ENCODE measurements at places on chromosomes 12 and 14.

DNA sequence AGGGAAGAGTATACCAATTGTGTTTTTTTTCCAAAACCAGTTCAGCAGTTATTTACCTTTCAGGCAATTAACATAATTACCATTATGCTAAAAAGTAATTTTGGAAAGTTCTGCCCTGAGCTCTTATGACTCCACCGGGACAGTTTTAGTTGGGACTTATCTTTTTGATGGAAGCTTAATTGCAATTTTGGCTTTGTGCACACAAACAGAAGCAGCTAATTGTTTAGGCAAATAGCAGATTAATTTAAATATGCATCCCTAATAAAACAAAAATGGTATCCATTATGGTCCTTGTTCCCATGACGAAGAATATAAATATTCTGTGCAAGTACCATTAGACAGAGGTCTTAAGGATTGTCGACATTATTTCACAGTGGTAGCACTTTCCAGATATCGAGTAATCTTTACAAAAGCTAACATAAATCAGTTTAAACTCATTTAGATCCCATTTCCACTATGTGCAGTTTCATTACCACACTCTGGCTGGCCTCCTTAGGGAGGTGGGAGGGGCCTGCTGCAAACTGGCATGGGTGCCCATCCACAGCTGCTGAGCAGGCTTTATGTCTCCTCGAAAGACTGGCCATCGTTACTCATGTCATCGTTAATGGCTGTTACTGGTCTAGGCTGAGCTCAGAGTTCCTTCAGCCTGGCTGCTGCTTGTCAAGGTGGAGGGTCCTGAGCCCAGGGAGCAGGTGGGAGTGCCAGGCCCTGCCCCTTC lies 68.2 kb downstream of the FBXW8 start:
- DNase-seq: no peak

DNA sequence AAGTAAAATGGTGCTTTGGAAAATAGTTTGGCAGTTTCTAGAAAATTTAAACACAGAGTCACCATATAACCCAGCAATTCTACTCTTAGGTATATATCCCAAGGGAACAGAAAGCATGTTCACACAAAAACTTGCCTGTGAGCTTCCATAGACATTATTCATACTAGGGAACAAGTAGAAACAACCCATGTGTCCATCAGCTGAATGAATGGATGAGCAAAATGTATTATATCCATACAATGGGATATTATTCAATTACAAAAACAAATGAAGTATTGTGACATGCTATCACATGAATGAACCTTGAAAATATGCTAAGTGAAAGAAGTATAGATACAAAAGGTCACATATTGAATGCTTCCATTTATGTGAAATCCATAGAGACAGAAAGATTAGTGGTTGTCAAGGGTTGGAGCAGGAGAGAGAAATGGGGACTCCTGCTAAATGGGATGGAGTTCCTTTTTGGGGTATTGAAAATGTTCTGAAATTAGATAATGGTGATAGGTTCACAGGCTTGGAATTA lies 7.9 kb downstream of the SLC10A1 start:
- DNase-seq: no peak

DNA sequence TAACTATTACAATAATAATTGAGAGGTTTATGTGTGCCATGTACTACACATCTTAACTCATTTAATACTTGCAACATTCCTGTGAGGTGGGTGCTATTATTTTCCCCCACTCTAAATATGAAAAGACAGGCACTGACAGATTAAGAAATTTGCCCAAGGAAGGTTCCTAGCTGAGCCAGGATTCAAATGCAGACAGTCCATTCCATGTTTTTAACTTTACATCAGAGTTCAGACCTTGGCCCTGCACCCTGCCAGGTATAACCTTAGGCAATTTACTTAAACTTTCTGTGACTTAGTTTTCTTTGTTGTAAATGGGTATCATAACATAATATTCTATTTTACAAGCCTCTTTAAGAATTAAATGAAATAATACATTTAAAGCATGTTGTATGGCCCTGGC lies 26.6 kb downstream of the RDH12 start:
- no peak for DNase-seq

- DNase-seq: no peak
Observed at GRCh38 chr12:39622306-39622705, 2.7 kb upstream of the ABCD2 start.

- DNase-seq: no peak
Observed at GRCh38 chr12:21881965-21882364, 59.3 kb downstream of the ABCC9 start.

DNA sequence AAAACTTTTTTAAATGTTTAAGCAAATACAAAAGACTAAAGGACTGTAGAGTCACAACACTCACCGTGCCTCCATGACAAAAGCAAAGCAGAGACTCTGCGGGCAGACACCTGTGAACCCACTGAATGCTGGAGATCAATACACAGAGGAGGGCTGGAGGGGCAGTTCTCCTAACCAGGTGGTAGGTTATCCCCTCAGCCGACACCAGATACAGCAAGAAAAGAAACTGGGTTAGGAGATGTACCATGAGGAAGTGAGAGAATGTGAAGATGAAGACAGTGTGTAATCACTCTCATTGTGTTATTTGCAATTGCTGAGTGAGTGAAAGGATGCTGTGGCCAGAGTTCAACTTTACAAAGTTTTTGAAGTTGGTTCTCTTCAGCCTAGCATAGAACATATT lies 480.3 kb downstream of the BCL11B start:
- no peak for DNase-seq

- no peak for DNase-seq
Observed at GRCh38 chr12:12023456-12023855, 47.3 kb upstream of the BCL2L14 start.

GRCh38 chr14:63435204-63435603 lies 108.0 kb downstream of the PPP2R5E start:
- no peak for DNase-seq

GRCh38 chr14:24122416-24122815 lies 7.7 kb upstream of the NRL start:
- no peak for DNase-seq

DNA sequence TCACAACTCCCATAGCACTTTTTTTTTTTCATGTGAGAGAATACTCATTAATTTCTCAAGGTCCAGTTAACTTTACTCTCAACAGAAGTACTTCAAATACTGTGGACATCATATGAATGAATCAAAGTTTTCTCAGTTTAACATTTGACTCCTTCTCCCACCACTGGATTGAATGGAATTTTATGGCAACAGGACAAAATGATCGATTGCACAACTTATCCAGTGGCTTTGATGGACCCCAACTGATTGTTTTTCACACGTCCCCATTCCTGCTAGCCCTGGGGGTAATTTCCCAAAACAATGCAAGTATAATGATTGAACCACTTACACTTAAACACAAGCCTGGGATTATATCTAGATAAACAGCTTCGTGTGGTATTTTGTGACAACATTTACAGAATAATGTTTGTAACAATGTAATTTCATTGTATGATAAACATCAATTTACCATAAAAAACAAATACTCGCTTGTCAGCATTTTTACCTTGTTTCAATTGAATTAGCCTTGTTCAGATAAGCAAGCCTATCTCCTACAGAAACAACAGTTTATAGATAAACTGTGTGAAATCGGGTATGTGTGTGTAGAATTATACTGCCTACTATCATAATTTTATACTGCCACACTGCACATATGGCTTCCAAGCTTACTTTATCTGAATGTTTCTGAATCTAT lies 60.9 kb downstream of the SOX5 start:
- DNase-seq: no peak

- DNase-seq: no peak
Observed at GRCh38 chr14:101845496-101845895, 84.0 kb downstream of the PPP2R5C start.

GRCh38 chr14:105862581-105863239 lies 336.3 kb downstream of the TMEM121 start:
- DNase-seq: no peak

GRCh38 chr14:60090864-60091519 lies 731 bp upstream of the PCNX4 start:
- DNase-seq: no peak

- no peak for DNase-seq
Observed at GRCh38 chr14:53670701-53671100, 285.9 kb downstream of the BMP4 start.

DNA sequence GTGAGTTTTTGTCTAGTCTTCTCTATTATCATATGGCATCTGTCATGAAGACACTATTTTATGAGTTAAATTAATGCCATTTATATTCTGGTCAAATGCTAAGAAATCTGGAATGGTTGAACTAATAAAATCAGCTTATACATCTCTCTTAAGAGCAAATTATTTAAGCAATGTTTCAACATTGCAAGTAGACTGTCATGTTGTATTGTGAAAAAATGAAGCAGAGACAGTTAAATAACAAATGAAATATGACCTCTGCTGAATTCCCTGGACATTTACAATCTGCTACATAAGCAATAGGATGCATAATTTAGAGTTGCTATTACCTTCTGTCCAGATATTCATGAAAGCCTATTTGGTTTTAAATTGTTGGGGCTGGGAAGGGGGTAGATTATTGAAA lies 30.6 kb downstream of the NAV3 start:
- DNase-seq: no peak

DNA sequence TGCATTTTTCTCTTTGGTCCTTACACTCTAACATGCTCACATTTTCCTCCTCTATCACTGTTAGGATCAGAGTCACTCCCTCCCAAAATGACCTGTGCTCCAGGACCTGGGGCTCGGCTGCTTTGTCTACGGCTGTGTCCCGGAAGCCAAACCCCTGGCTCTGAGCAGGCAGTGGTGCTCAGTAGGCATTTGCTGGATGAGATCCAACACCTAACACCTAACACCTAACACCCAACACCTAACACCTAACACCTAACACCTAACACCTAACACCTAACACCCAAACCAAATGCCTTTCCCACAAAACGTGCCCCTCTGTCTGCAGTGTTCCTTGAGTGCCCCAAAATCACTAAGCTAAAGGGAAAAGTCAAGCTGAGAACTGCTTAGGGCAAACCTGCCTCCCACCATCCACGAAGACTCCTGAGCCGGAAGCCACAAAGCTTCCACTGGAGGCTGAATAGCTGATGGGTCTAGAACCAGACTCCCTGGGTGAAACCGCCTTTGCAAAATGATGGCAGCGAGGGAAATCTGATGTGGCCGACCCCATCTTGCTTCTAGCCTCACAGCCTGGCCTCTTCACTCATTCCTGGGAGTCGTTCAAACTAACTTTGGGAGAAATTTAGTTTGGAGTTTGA lies 29.2 kb downstream of the HSP90AA1 start:
- DNase-seq: peak; percentile 22

DNA sequence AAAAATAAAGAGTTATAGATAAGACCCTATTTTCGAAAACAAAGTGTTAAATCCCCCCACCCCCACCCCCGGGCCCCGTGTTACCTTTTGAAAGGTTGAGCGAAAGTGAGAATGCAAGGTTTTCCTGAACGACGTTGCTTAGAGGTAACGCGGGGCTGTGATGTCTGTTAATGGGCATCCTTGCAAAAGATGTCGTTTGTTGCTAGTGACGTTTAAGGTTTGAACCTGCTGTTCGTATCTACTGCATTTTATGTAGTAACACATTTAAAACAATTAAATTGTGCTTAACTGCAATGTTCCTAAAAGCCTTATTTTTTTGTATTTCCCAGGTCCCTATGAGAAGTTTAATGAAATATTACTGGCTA lies 1.2 kb downstream of the CPSF6 start:
- peak; percentile 7 for DNase-seq

DNA sequence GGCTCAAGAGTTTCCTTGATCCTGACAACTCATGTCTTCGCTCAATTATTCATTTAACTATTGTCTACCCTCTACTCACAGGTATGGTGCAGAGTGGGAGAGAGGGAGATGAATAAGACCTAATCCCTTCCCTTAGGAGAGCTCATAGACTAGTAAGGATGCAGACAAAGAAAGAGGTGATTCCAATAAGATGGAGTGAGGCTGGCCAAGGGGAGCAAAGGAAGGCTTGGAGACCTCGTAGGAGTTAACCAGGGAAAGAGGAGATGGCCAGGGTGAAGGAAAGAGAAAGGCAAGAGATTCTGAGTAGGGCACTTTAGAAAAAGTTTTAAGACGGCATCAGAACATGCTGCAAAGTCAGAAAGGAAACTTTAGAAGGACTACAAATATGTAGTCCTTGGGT lies 588.5 kb downstream of the VRK1 start:
- no peak for DNase-seq

DNA sequence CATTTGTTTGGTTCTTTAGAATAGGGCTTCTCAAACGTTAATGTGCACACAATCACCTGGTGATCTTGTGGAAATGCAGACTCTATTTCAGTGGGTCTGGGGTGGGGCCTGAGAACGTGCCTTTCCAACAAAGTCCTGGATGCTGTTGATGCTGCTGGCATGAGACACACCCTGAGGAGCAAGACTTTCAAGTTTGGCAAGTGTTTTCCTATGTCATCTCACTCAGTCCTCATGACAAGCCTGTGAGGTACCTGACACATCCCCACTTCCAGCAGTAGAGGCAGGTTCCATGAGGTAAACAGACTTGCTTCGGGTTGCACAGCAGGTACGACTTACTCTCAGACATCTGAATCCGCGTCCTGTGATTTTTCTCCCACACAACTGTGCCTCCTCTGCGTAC lies 147.1 kb downstream of the MYRFL start:
- DNase-seq: no peak

DNA sequence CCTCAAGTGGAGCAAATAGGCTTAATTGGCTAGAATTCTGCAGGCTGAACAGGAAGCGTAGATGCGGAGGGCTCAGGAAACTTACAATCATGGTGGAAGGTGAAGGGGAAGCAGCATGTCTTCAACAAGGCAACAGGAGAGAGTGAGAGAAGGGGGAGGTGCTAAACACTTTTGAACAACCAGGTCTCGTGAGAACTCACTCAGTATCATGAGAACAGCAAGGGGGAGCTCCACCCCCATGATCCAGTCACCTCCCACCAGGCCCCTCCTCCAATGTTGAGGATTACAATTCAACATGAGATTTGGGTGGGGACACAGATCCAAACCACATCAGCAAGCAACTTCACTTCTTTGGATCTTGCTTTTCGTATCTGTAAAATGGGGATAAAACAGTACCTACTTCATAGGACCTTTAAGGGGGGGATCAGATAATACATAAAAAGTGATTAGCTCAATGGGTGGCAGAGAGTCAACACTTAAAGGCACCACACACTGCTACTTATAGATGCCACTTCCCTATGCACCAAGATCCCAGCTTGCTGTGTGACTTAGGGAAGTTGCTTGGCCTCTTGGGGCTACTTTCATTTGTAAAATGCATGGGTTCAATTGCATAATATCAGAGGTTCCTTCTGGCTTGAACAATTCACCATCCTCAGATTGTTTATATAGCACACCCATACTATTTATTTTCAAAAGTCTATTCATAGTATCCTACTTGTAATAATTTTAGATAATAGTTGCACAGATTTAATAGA lies 184.8 kb upstream of the RPH3A start:
- DNase-seq: no peak

DNA sequence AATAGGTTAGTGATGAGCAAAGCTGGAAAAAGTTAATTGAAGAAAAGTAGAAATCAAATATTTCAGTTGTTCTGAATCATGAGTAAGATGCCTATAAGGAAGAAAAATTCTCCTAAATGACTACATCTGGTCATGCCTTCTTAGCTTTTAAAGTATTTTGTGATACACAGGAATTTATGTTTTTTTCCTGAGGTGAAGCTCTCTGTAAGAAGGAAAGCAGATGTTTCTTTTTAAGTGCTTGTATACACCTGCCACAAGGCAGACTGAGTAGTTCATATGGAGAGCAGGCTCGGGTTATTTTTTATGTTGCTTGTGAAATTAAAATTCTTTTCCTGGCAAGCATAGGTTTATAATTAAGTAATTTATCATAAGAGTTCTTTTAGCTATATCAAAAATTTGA lies 275.2 kb downstream of the RAD51B start:
- no peak for DNase-seq

GRCh38 chr12:57165741-57166140 lies 18.3 kb upstream of the LRP1-AS start:
- no peak for DNase-seq

Data from activated gamma-delta T cell treated with Interleukin-2 at 50 U/mL for 16 hours (primary cell).